ENCODE measurements at places on chromosomes 3 and 15.

GRCh38 chr3:141391298-141391990, 23.1 kb downstream of the ZBTB38 start:
- no peak for DNase-seq

- DNase-seq, result no peak
Measured at GRCh38 chr3:12227833-12228232, 61.0 kb upstream of the PPARG start.

GRCh38 chr3:123724306-123724705, 139.5 kb upstream of the HACD2 start:
- DNase-seq, result no peak

DNA sequence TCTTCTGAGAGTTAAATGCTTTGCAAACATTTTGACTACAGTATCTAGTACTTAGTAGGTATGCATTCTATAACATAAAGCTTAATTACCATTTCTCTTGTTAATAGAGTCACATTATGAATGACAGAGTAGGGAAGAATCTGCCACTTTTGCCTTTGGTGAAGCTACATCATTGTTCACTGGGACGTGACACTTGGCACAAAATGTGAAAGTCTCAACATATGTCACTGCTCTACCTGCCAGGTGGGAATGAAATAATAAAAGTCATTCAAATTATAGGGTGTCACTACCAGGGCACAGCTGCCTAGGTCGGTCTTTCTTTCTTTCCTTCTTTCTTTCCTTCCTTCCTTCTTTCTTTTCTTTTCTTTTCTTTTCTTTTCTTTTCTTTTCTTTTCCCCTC, 17.6 kb downstream of the GPR87 start:
- DNase-seq, result no peak

GRCh38 chr3:63331520-63331919, 53.4 kb downstream of the SYNPR start:
- no peak for DNase-seq

DNA sequence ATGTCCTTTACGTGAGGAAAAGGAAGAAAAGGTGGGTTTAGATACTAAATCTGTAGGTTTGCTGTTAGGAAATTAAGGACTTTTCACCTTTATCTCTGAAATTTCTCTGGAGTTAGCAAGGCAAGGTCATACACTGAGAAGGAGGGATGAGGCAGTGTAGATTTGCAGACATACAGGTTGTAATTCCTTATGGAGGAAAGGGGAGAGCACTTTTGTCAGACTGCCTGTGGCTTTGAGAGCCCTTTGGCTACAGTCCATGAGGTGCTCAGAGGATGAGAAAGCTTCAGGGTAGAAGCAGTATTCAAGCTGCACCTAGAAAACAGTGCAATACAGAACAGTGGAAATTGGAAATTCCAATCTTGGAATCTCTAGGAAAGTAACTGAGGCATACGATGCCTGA, 8.3 kb downstream of the RPL14 start:
- DNase-seq, result no peak

GRCh38 chr15:48899793-48900192, 21.9 kb downstream of the EID1 start:
- DNase-seq, result no peak

DNA sequence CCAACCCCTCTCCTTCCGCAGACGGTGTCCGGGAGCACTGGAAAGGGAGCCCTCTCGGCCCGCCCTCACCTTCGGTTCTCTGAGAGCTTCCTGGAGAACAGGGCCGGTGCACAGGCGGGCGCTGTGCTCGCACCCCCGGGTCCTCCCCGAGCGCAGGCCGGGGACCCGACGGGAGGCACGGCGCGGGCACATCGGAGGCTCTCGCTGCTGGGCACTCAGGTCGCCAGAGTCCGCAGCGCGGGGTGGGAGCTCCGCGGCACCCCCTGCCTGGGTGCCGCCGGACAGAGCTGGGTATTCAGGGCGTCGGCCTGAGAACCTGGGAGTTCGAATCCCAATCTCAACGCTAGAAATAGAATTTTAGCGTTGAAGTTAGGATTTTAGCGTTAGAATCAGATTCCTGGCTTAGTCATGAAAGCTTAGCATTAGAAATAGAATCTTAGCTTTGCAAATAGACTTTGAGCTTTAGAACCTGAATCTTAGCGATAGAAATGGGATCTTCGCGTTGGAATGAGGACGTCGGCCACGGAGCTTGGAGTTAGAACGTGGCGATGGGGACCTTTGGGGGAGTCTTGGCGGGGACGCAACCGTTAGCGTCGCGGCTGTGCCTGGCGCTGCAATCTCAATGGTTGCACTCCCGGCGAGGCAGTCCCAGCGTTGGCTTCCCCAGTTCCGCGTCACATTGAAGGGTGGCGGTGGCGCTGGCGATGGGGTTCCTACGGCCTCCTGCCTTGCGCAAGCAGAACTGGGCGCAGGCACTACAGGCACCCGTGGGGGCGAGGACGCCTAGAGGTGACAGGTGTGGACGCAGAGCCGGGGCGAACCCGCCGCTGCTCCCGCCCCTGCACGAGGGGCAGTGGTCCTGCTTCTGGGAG, 549 bp downstream of the TRH start:
- DNase-seq, result no peak

DNA sequence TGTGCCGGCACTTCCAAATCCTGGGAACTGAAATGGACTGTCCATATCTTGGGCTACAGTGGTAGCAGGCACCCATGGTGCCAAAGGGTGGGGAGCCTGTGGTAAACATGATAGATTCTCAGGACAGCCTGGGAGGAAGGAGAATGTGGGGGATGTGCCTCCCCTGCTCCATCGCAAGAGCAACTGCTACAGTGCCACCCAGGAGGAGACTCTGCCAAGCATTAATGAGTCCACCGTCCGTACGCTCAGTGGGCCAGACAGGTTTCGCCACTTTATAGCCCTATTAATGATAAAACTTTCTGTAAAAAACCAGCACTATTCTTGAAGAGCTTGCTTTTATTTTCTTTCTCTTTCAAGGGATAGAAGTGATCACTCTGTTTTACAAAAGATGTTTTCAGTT, 75.2 kb downstream of the FMN1 start:
- no peak for DNase-seq

GRCh38 chr3:175869404-175869803, 1010.3 kb downstream of the NAALADL2 start:
- DNase-seq, result no peak

DNA sequence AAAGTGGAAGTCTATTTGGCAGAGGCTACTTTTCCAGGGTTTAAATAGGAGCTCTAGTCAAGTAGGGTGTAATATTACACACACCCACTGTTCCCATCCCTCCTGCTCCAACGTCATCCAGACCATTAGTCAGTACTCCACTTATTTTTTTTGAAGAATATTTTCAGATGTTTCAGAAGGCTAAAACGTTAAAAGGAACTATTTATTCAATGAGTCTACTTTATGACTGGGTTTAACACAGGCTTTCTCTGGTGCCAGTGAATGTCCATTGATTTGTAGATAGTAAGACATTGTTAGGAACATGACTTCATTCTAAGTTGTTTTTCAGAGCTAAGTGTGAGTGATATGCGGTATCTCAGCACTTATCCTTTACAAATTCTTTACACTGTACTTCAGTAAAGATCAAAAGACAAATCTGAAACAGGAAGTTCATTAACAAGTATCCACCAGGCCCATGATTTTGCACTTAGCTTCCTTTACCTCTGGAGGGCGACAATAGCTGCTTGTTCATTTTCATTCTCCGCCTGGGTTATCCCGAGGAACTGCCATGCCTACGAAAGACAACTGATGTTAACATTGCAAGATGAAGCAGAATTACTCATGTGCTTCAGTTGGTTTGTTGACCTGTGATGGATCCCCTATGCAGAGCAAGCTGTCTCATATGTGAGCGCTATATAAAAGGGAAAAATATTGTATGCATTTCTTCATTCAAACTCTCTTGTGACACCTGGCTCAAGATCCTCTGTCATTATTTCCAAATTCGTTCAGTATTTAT, 158.7 kb downstream of the USP13 start:
- DNase-seq, result no peak

- no peak for DNase-seq
Measured at GRCh38 chr3:170772175-170772574, 97.8 kb downstream of the RPL22L1 start.

- DNase-seq, result no peak
Measured at GRCh38 chr15:81948751-81949150, 97.1 kb downstream of the MEX3B start.

- DNase-seq, result no peak
Measured at GRCh38 chr15:60539016-60539415, 60.1 kb upstream of the ICE2 start.

DNA sequence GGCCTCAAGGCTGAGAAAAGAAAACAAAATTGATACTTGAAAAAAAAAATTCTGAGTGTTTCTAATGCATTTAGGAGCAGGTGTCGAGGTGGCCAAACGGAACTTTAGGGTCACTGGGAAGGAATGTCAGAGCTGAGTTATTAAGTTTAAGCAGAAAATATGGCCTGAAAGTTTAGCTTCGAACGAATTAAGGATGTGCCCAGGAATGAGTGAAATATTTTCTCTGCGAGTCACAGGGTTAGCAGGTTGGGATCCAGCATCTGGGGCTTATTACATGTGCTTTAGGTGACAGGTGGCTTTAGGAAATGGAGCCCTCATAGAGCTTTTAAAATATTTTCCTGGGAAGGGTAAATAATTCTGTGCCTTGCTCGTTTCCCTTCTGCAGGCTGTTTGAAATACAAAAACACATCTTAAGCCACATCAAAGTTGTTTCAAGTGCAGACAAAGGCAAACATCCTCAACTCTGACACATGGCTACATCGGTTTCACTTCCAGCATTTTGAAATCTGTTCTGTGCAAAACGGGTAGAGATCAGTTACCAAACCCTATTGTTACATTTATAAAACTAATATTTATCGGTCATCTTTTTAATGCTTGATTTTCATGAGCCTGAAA, 143.1 kb upstream of the ARRDC4 start:
- DNase-seq, result no peak

DNA sequence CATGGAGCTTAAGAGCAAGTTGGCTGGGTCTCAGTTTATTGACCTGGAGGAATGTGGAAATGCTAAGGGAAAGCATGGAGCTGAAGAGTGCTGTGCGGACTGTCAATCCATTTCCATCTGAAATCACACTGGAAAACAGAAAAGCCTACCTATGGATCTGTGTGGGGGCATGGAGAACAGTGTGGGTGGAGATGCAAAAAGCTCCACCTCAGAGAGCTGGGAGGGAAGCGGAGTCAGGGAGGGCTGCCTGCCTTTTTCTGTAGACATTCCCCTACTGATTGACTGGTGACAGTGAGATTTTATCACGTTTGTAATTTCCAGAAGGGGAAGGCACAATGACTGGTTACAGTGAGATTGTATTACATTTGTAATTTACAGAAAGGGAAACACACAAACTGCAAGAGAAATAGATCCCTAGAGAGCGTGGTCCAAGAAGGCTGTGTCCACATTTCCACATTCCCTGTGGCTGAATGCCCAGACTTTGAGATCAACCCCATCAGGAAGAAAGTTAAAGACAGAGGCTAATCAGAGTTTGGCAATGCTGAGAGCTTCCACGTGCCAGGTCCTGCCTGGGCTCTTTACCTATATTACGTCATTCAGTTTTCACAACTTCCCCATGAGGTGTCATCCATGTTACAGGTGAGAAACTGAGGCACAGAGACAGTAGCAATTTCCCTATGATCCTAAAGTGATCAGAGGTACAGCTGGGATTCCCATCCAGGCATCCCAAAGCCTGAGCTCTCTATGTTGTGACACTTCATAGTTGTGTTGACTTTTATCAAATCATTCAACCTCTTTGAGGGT, 67.7 kb upstream of the NSMCE3 start:
- no peak for DNase-seq

DNA sequence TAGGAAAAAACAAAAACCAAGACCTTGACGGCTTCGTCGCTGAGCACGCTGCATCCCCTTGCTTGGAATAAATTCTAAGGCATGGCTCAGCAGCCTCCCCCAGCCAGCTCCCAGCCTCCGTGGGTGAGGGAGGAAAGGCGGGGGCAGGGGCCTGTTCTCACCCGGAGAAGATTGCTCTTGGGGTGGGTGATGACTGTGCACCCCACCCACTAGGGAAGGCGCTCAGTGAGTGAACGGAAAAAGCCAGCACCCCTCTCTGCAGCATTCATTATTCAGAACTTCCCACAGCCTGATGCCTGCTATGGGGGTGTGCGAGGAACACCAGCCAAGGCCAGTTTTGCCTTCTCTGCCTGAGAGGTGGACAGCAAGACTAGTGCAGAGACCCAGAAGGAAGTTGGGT, 19.3 kb upstream of the NTRK3 start:
- no peak for DNase-seq

Measured in activated naive CD8-positive, alpha-beta T cell treated with anti-CD3 and anti-CD28 coated beads, Interleukin-2, amount 50 U/mL, for 16 hours (primary cell).